MV-4-11 (cell line): ENCODE measurements at places on chromosomes 3 and 15.

- peak; percentile 3 for DNase-seq
Observed at GRCh38 chr15:65869954-65870871, 922 bp downstream of the RAB11A start.

DNA sequence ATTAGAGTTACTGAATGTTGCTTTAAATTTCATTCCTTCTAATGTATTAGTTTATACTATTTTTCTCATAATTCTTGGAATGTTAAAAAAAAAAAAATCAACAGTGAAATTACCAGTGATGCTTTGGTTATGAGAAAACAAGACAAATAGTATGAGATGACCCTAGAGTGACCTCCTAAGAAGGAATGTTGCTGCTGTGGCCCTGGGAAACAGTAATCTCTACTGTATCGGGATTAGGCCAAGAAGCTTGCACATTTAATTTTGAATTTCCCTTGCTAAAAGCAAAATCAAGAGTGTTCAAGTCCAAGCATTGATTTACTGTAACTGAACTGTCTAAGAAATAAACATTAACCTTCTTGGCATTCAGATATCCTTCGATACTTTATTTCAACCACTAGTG, 18.1 kb downstream of the TOPBP1 start:
- DNase-seq, result no peak

GRCh38 chr3:78140274-78140673, 1100.4 kb downstream of the ROBO2 start:
- DNase-seq, result no peak

GRCh38 chr15:67967871-67968431, 86.2 kb upstream of the PIAS1 start:
- DNase-seq, result peak; percentile 35

GRCh38 chr15:48800811-48801455, 9.9 kb downstream of the CEP152 start:
- peak; percentile 41 for DNase-seq
